ENCODE measurements at places on chromosomes 1 and 21.

GRCh38 chr1:5887349-5887970 is 104.8 kb downstream of the NPHP4 start:
- DNase-seq, result no peak

DNA sequence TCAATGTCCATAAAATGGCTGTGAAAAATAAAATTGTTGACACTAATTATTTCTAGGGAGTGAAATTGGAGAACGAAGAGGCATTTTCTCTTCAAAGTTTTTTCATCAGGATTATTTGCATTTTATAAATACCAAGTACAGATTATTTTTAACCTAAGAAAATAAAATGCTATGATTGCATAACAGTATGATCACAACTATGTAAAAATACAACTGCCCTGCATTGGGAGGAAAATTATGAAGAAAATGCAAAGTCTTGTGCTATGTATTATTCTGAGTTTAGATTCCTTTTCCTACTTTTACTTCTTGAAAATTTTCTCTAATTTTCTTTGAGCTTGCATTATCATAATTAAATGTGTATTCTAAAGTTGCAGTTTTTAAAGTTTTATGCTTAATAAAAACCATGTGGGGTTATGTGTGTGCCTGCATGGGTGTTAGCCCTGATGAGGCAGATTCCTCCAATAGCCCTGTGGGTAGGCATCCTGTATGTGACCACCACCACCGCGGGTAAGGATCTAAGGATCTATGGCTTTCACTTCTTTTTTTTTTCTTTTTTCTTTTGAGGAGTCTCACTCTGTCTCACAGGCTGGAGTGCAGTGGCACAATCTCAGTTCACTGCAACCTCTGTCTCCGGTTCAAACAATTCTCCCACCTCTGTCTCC is 24.7 kb downstream of the STX6 start:
- no peak for DNase-seq

DNA sequence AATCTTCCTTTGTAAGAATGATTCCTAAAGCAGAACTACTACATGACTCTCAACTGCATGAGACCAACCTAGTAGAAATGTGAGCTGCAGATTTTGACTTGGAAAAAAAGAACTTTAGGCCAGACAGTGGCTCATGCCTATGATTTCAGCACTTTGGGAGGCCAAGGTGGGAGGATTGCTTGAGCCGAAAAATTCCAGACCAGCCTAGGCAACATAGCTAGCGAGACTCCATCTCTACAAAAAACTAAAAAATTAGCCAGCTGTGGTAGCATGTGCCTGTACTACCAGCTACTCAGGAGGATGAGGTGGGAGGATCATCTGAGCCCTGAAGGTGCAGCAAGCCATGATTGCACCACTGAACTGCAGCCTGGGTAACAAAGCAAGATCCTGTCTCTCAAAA is 24.7 kb upstream of the ITLN2 start:
- DNase-seq, result no peak

DNA sequence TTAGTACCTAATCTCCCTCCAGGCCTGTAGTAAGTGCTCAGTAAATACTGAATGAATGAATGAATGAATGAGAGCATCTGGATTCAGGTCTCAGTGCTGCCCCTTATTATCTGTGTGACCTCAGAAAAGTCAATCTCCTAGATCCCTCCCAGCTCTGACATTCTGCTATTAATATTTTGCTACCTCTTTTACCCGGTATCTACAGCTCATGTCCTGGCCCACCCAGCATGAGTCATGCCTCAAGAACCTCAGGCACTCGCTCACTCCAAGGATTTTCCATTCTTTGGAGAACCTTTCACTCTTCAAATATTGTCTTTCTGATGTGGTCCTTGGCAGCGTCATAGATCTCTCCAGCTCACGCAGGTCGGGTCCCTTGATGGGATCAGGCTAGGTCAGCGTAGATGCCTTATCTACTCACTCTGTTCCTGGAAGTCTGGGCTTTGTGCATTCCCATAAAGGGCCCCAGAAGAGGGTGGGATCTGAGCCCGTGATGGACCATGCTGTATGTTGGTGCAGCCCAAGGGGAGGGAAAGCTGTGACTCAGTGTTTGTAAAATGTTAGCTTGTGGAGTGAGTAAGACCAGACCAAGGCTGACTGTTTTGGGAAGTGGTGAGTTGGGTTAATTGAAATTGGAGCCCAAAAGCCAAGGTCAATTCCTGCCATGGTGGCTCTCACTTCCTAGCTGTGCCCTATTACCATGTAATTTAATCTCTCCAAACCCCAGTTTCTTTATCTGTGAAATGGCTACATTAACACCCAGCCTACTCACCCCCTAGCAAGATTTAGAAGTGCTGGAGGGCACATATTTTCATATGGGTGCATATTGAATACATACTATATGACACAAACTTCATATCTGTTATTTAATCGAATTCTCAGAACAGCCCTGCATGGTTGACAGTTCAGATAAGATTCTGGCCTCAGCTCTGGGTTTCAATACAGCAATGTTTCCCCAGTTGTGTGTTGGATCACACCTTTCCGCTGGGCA is 214.1 kb upstream of the USP24 start:
- DNase-seq, result no peak

DNA sequence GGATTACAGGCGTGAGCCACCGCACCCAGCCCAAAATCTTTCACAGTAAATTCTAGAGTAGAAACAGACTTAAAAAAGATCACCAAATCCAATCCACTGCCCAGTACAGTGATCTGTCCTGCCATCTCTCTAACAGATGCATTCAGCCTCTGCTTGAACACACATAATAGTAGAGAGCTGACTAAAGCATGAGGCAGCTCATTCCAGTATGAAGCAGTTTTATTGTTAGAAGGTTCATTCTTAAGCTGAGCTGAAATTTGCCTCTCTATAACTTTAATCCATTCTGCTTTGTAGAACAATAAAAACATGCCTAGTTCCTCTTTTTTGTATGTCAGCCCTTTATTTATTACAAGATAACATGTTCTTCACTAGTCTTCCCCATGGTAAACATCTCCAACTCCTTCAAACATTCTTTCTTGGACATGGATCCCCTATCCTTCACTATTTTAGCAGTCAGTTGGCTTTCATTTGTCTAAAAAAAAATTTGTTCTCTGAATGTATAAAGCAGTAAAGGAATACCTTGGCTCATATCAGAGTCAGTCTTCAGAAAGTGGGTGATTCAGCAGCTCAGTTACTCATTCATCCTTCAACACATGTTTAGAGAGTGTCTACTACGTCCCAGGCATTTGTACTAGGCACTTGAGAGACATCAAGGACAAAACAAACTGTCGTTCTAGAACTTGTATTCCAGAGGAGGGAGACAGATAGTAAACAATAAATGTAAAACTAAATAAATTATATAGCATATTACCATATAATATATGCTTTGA is 10.7 kb upstream of the PTBP2 start:
- DNase-seq, result no peak

DNA sequence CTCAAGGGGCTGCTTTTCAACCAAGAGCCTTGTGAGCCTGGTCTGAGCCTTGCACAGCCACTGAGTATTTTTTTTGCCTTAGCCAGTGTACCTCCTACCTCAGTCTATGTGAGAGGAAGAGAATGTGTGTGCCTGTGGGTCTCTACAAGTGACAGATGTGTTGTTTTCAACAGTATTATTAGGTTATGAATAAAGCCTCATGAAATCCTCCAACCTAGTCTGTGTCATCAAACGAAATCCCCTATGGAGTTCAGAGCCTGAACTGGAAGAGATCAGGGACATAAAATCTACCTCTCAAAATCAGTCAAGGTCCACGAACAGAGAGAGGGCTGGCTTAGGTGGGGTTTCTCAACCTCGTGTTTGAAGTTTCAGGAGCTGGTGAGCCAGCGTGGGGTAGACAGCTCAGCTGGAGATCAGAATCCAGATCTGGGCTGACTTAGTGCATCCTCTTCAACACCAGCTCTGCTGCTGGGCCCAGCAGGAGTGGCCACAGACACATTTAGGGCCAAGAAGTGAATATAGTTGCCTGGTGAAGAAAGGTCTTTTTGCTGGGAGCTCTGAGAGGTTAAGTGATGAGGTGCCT is 8.2 kb downstream of the XKR8 start:
- no peak for DNase-seq

- DNase-seq, result no peak
Measured at GRCh38 chr1:229980009-229980408, 87.0 kb upstream of the GALNT2 start.

All from CD4-positive, alpha-beta T cell treated with Interleukin-4 for 1 hour (primary cell).